ENCODE measurements at places on chromosomes 16 and 17. TPM values are rescaled to one million over a fixed set of nuclear protein-coding genes. Genes with fewer than 3 reads are reported as not detected.

Gene UTS2R
- not detected for total RNA-seq

- peak; percentile 94 for ATAC-seq
These were observed 5.3 kb upstream of the CAVIN1 start for GRCh38 chr17:42428141-42428944.

DNA sequence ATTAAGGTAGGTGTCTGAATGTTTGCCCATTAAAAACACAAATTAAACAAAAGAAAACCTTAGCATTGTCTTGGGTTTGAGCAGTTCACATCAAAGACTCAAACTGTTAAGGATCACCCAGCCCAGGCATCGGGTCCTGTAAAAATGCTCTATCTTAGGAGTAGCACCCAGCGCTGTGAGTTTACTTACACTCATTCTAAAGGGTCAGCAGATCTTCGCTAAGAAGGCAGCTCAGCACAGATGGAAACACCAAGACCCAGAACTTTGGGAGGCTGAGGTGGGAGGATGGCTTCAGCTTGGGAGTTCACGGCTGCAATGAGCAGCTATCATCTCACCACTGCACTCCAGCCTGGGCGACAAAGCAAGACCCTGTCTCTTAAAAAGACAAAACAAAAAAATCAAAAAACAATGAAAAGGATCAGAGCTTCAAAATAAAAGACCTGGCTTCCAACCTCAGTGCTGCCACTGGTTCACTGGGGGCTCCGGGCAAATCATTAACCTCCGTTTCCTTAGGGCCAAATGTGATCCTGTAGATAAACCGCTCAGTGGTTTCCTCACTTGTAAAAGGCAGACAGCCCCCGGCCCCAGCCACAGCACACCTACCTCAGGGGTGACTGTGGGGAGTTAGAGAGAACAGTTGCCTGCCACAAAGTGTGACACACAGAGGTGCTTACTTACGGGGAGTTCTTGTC is 11.1 kb downstream of the COG1 start:
- no peak for ATAC-seq

DNA sequence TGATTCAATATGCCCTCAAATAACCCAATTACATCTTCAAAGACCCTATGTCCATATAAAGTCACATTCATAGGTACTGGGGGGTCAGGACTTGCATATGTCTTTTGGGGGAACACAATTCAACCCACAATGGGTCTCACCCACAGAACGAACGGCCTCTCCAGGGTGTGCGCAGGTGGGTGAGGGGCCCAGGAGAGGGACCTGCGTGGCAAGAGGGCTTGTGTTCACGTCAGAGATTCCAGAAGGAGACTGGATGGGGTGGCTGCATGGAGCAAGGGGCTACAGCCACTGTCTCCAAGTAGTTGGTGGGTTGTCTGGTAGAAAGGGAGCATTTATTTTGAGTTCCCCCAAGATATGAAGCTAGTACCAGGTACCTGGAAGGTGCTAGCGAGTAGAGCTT is 212.2 kb downstream of the SEC14L1 start:
- ATAC-seq = no peak

- ATAC-seq = no peak
These were observed 86.2 kb downstream of the CRISPLD2 start for GRCh38 chr16:84905965-84906460.

- no peak for ATAC-seq
These were observed 97.4 kb upstream of the CACNG5 start for GRCh38 chr17:66737524-66737923.

DNA sequence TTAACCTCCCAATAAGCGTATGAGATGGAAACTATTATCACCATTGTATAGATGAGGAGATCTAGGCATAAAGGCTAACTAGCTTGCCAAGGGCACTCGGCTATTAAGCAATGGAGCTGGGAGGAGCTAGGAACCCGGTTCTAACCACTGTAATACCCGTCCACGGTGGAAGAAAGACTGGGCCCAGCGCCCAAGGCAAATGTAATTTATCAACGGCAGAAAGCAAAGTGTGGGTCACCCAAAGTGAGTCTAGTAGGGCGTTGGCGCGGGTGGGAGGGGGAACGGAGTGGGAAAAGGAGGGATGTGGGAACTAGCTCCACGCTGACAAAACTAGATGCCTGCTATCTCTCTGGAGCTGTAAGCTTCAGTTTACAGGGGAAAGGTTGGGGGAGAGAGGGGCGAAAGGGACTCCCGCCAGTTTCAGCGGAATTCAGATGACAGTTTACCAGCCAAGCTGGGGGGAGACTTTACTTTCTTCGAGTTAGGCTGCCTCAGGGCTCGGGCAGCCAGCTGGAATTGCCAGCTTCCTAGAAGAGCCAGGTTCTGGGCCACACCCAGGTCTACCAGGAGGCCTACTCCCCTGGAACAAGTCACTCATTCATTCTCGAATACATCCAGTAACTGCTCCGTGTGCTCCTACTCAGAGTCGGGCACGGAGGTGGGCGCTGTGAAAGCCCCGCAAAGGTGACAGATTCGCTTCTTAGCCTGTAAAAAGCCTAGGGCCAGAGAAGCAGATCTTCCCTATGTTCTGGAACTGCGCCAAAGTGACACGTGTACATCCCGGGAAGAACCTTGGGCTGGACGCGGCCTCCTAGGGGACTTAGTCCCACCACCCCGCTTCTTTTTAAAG is 837 bp downstream of the LRRC59 start:
- peak; percentile 83 for ATAC-seq

- no peak for ATAC-seq
These were observed 5.2 kb downstream of the KRT14 start for GRCh38 chr17:41581366-41582060.

DNA sequence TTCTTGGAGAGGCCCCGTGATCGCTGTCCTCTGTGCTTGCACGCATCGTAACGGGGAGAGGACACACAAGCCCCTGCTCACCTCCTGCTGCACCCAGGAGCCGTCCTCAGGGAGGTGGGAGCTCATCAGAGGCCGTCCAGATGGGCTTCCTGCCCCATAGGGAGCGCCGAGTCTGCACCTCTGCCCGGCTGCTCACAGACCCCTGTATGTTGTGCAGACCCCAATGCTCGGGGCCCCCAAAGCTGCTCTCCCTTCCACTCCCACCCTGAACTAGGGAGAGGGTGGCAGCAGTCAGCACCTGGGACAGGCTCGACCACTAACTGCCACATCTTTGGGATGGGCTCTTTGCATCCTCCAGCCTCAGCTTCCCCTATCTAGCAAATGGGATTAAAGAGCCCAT is 4.4 kb upstream of the ZNF469 start:
- no peak for ATAC-seq

DNA sequence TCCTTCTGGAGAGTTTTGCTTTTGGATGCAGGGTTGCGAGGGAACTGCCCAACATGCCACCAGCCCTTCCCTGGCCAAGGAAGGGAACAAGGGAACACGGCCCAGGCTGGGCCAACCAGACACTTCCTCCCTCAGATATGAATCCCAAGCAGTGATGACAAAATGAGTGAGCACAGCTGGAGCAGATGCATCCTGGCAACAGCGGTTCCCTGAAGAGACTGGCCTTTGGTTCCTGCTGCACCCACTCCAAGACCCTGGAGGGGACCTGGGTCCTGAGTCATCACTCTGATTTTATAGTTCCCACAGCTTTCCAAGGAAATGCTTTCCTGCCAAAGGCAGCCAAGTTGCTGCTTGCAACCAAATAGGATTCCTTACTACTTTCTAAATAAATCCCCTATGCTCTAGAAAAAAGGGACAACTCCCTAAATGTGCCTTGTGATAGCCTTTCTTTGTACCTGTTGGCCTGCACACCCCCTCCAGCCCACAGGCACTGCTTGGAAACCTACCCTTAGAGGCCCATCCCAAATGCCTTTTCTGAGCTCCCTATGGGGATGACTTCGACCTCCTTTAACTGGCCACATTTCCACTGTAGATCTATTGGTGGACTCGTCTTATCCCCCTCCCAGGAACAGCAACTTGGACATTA is 5.3 kb downstream of the ST3GAL2 start:
- ATAC-seq = peak; percentile 17

DNA sequence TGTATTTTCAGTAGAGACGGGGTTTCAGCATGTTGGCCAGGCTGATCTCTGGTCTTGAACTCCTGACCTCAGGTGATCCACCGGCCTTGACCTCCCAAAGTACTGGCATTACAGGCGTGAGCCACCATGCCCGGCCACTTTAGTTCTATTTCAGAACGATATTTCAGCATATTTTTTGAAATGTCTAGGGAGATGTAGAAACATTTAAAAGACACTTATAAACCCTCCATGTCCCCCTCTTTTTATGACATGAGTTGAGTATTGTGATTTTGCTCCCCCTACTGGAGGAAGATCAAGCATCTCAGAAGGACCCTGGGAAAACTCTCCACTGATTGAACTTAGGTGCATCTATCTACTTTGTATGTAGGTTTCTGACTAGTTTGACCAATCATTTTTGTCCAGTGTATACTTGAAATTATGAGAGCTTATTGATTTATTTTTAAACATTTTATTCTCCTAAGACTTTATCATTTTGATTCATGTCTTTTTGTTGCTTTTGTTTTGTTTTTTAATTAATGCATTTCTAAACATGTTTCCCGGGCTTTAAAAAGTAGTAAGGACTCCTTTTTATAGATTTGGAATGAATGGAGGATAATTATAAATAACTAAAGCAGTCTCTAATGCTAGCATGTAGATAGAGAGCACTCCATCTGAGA is 105.1 kb downstream of the CHD9 start:
- no peak for ATAC-seq

DNA sequence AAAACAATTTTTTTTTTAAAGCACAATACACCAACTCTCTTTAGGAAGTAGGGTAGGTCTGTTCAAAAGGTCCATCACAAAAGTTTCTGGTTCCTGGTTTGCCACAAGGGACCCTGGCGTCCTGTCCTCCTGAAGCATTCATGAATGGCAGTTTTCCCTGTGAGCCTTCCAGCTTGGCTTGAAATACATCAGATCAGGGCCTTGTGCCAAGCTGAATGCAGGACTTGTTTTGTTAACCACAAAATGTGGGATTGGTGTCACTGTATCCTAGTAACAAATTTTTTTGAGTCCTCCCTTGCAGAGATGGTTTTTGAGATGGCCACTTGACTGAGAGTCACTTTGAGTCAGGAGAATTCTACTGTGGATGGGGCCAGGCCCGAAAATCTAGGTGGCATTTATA is 3.9 kb downstream of the GNAO1 start:
- no peak for ATAC-seq

DNA sequence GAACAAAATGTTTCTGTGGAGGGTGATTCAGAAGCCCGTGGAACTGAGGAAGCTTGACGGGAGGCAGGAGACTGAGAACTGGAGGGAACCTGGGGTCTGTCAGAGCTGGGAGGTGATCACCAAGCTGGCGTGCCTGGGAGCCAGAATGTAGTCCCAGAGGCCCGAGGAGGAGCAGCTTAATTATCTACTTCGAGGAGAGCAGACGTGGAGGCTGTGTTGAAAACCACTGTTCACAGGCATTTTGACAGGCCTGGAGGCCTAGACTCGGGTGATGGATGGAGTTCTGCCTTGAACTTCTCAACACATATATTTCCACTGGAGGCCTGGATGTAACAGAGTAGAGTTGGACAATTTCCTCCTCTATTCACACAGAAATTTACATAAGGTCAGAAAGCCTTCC is 177.7 kb upstream of the SALL1 start:
- no peak for ATAC-seq

- ATAC-seq = peak; percentile 67
These were observed 19.5 kb downstream of the MARVELD3 start for GRCh38 chr16:71645450-71645849.

GRCh38 chr16:88585269-88585668 is 15.1 kb downstream of the ZC3H18 start:
- ATAC-seq = no peak
